ENCODE measurements at places on chromosomes 5 and 9.

DNA sequence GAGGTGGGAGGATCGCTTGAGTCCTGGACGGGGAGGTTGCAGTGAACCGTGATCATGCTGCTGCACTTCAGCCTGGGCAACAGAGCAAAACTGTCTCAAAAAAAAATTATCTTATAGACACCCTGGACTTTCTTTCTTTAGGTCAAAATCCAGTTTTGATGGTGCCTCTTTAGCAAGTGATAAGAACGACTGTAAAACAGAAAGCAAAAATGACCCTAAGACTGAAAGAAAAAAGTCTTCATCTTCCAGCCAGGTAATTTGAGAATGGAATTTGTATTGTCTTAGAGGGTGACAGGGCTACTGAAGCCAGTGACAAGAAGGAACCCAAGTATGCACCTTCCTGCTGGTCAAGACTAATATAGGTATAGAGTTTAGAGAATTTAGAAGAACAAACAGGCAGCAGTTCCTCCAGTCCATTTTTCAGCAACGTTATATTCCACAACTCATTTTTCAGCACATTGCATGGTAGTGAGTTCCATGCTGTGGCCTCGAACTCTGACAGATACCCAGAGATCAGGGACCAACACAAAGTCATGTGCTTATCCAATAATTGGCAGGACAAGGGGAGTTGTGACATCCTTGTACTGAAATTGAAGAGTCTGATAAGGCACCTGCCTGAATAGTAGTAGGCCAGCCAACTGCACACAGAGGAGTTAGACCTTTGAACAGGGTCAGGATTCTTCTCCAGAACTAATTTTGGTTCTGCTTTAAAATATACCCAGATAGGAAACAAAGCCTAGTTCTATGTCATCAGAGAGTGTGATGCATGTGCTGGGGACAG, 46.5 kb downstream of the GRAMD2B start:
- DNase-seq = no peak

- DNase-seq = no peak
Measured at GRCh38 chr9:125683486-125683885, 23.5 kb downstream of the MAPKAP1 start.

DNA sequence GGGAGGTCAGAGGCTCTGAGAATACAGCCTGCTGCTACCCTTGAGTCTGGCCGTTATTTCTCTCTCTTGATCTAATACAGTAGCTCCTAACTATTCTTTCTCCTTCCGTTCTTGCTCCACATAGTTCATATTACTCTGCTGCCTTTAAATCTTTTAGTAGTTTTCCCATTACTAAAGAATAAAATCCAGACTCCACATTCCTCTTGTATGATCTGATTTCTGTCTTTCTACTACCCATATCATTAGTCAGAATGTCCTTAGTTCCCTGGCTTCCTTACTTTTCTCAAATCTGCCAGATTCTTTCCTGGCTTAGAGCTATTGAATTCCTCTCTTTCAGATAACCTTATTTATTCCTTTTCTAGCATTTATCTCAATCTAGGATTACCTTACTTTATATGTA, 40.0 kb downstream of the MARCHF6 start:
- no peak for DNase-seq

DNA sequence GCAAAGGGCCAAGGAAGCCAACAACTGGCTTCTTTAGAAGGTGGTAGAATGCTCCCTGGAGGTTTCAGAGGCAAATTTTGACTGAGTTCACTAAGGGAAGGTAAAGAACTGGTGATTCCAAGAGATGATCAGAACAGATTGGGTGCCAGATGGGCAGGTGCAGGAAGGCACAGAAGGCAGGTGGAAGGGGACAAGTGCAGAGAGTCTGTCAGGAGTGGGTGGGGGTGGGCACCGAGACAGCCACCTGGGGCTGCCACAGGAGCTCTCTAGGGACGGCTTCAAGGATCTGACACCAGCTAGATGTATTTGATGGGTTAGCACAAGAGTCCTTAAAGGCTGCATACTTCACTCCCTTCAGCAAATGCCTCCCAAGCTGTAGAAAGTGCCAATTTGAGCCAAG, 207.3 kb downstream of the PTTG1 start:
- DNase-seq = no peak

GRCh38 chr9:137461316-137461662, 2.2 kb upstream of the NSMF start:
- peak; percentile 30 for DNase-seq

DNA sequence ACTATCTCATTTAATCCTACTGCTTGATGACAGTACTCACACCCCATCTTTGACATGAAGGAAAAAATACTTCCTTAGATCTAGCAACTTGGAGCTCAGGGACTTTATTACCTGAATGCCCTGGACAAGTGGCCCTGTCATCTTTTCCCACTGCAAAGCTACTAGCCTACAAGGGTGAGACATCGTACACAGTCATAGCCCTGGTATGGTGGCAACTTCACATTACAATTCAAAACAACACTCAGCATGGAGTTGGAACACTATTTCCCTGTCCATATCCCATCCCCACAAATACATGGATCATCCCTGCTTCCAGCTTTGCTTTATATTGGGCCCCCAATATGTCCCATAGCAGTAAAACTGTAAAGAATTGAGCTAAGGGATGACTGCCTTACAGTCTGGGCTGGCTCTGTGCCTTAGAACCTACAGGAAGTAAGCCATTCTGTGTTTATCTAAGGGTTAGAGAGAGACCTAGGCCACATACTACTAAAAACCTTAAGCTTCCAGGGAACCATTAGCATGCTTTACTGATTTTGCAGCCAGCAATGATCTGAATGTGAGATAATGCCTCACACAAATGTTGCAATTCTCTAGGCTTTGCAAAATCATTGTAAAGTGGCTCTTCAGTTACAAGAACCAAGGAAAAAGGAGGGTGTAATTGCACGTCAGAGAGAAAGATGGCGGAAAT, 55.9 kb downstream of the OTULIN start:
- peak; percentile 7 for DNase-seq

All from right forelimb (tissue), 1 donor.